Hippocampal formation (tissue), 2 donors: ENCODE measurements at places on chromosomes 7 and 10.

GRCh38 chr10:34716958-34717357, 98.1 kb downstream of the PARD3 start:
- no peak for DNase-seq

DNA sequence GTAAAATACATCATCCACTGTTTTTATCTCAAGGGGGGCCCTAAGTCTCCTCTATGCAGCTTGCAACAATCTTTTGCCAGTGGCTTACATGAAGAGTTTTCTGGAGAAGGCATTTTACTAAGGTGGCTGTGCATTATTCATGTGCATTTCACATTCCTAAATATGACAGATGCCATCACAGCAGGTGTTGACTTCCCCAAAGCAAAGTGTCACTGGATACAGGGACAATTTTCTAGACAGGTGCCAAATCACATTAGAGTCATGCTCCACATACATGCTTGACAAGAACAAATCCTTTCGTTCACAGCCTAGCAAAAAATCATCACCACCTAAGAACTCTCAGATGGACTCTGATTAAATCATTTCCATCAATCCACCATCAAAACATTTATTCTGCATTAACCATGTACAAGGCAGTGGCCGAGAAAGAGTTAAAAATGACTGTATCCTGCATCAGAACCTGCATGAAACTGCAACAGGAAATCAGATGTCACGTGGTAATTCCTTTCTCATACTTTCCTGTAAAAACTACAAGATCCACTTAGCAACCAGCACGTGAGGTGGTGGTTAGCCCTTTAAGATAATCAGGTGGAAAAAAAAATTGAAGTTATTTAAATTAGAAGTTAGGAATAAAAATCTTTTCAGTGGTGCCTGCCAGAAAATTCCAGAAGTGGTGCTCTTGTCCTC, 88.2 kb upstream of the AFAP1L2 start:
- DNase-seq = no peak

GRCh38 chr7:80661729-80662128, 23.3 kb downstream of the CD36 start:
- no peak for DNase-seq

- no peak for DNase-seq
These were observed 228.5 kb downstream of the SORCS1 start for GRCh38 chr10:106935978-106936451.

GRCh38 chr7:40356871-40357709, 222.3 kb downstream of the SUGCT start:
- DNase-seq = no peak

DNA sequence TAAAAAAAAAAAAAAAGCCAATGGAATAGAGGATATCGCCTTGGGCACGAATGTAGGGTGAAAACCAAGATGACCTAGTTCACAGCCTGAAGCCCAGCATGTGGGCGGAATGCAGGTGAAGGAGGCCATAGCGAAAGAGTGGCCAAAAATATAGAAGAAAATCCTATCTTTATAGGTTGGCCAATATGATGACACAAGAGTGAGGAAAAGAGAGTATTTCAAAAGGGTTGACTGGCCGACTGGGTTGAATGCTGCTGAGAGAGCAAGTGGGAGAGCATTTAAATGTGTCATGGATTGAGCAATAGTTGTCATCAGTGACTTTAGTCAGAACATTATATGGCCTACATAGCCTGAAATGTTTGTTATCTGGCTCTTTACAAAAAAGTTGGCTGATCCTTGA, 17.2 kb upstream of the GLI3 start:
- no peak for DNase-seq

DNA sequence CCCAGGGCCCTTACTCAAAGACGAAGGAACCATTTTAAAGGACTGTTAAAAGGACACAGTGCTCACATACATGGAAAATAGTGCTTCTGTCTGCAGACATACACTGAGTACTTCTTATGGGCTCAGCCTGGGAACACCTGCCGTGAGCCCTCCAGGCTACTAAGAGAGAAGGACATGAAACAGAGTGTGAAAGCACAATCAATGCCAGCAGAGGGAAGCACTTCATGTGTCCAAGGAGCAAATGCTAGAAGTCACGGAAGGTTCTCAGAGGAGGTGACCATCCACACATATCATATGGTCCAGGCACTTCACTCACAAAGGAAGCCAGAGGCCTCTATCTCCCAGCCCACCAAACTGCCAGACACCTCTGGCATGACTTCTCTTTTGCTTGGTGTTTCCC, 15.5 kb downstream of the ELMO1 start:
- no peak for DNase-seq

DNA sequence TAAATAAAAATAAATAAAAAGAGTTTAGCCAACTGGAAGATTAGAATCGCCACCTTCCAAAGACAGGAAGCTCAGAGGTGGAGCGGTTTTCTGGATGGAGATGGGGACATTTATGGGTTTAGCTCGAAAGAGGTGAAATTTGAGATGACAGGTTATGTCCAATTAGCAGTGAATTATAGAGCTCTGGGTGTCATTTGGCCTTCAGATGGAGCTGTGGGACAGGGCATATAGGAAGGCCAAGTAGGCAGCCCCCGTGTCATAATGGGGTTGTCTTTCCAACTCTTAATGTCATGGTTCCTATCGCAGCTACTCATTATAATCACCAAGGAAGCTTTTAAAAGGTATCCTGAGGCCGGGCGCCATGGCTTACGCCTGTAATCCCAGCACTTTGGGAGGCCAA, 21.0 kb upstream of the EEPD1 start:
- no peak for DNase-seq

- no peak for DNase-seq
These were observed 9.2 kb upstream of the SVIL start for GRCh38 chr10:29643771-29644501.

- DNase-seq = no peak
These were observed 28.1 kb downstream of the ATE1 start for GRCh38 chr10:121899727-121900126.

DNA sequence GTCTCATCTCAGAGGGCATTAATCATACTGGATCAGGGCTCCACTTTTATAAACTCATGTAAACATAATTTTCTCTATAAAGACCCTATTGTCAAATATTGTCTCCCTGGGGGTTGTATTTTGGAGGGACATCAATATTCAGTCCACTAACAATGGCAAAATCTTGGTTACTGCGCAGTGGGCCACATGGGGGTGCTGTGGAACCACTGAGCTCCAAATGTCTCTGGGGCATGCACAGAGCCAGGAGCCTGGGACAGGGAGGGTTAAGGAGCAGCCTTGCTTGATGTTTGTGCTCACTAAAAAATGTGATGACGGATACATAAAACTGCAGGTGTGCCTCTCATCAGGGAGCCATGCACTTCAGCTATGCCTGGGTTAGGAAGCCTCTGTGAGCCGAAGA, 62.1 kb upstream of the PRSS58 start:
- DNase-seq = no peak

GRCh38 chr7:158261362-158262235, 326.0 kb downstream of the PTPRN2 start:
- DNase-seq = no peak

- peak; percentile 50 for DNase-seq
These were observed 73.6 kb downstream of the SNX10 start for GRCh38 chr7:26365077-26365900.

DNA sequence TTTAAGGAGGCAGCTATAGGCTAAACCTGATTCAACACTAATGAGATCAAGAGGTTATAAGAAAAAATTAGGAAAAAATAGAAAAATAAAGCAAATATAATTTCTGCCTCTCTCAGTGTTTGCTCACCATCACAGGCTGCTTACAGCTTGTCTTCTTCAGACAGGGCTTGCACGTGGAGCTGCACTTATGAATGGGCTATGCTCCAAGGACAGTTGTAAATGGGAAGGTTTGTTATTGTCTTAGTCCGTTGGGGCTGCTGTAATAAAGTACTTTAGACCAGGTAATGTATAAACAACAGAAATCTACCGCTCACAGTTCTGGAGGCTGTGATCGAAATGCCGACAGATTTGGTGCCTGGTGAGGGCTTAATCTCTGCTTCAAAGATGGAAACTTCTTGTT, 219.8 kb downstream of the NEBL start:
- DNase-seq = no peak

DNA sequence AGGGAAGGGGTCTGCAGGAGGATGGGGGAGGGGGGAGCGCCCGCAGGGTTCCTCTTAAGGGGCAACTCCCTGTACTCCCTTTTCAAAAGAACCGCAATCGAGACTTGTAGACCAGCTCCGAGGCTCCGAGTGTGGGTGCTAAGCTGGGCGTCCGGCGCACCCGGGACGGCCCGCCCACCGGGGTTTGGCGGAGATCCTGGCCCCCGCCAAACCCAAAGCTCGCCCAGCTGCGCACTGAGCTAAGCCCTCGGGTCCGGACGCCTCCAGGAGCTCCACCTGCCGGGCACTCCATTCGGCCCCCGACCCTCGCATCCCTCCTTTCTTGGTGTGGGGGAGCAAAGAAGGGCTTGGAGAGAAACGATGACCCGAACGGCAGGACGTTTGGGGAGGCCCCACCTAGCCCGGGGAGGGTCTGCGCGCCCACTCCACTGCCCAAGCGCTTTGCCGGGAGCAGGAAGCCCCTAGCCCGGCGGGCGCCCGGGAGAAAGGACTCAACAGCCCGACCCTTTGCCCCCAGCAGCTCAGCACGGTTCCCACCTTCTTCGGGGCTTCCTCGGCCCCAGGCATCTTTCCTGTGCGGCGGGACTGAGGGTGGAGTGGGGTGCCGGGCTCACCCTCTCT, 651 bp downstream of the AFAP1L2 start:
- no peak for DNase-seq

GRCh38 chr10:64112701-64113355, 591.6 kb downstream of the REEP3 start:
- no peak for DNase-seq

GRCh38 chr10:117480097-117480496, 62.4 kb upstream of the EMX2 start:
- DNase-seq = no peak

- DNase-seq = peak; percentile 73
These were observed 13.6 kb downstream of the PON2 start for GRCh38 chr7:95421000-95421846.

GRCh38 chr7:87463982-87464381, 11.5 kb downstream of the ABCB4 start:
- no peak for DNase-seq

GRCh38 chr7:122137251-122138077, 6.6 kb downstream of the AASS start:
- peak; percentile 37 for DNase-seq

- DNase-seq = no peak
These were observed 553.8 kb upstream of the GALNT17 start for GRCh38 chr7:70578131-70578530.

- DNase-seq = peak; percentile 38
These were observed 12.4 kb downstream of the CPA5 start for GRCh38 chr7:130356876-130357611.

- peak; percentile 69 for DNase-seq
These were observed 117.4 kb downstream of the INPP5A start for GRCh38 chr10:132654708-132655661.

DNA sequence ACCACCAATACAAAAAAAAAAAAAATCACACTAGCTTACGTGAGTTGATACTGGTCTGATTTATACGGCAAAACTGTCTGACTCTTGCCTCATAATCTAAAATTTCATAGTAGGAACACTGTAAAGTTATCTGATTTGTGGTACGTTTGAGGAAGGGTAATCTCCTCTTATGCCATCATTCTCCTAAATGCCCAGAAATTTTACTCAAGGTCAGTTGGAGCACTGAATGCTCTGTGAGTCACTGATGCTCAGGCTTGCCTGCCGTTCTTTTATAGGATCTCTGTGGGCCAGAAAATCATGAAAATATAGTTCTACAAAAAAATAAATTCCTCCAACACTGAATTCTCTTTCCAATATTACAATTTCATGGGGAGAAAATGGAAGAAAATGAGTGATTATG, 135.7 kb downstream of the PDE1C start:
- DNase-seq = no peak

DNA sequence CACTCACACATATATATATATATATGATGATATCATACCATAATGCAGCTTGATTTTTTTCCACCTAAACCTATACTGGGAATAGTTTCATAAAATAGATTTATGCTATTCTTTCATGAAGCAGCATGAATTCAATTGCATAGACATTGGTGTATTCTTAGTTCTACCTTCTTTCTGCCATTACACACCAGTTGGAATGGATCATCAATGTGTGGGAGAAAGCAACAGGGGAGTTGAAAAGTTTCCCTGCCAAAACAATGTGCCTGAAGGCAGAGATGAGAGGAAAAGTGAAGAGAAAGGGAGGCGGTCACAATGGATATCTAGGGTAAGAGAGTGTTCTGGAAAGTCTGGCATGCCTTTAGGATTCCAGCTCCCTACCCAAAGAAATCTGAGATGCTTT, 25.2 kb upstream of the ACSL5 start:
- peak; percentile 21 for DNase-seq

DNA sequence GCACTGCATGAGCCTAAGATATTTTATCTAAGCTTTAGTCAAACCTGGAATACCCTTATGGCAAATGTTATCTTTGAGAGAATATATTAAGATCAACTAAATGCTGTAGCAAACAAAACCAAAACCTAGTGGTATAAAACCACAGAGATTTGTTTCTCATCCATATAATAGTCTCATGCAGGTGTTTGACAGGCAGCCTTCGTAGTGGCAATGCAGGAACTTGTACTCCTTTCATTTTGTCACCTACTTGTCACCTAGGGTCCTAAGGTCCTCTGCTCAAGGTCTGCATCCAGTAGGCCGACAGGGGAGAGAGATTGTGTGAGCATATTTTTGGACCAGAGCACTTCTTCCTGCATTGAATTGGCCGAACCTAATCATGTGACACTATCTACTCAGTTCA, 352.6 kb downstream of the GPR37 start:
- DNase-seq = no peak

DNA sequence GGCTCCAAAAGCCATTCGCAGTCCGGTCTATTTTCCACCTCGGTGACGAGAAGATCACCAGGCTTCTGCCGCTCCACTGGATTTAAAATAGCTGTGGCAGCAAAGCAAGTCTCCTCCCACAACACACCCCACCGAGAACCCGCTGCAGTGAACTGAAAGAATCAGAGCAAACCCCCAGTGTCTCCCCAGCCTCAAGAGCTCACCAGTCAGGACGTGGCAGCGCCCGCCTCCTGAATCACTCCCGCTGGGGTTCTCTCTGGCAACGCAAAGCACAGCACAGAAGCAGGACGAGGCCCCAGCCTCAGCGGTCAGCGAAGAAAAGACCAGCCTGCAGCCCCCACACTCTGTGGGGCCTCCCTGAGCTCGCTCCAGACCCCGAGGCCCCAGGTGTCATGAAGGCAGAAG, 126.1 kb upstream of the PPP2R2D start:
- DNase-seq = no peak

- no peak for DNase-seq
These were observed 48.9 kb downstream of the FZD1 start for GRCh38 chr7:91313113-91313512.

- DNase-seq = no peak
These were observed 272 bp upstream of the GJC3 start for GRCh38 chr7:99929730-99930053.

GRCh38 chr7:90944021-90944420, 320.2 kb upstream of the FZD1 start:
- no peak for DNase-seq
